ENCODE measurements at places on chromosomes 6 and 20. TPM values are rescaled to one million over a fixed set of nuclear protein-coding genes. Genes with fewer than 3 reads are reported as not detected.

- DNase-seq, result peak; percentile 49
Observed at GRCh38 chr6:69232911-69233448, 563.8 kb downstream of the LMBRD1 start.

GRCh38 chr6:5199283-5199682 lies 61.5 kb downstream of the LYRM4 start:
- DNase-seq, result no peak

The ZNF512B gene
- 6.9 TPM for total RNA-seq

- DNase-seq, result no peak
Observed at GRCh38 chr6:52577778-52578463, 1.1 kb upstream of the TRAM2 start.

The SPATS1 gene
- total RNA-seq, result not detected

The JPH2 gene
- 1.7 TPM for total RNA-seq

- DNase-seq, result no peak
Observed at GRCh38 chr6:95698271-95698670, 120.9 kb downstream of the MANEA start.

The SLC17A2 gene
- total RNA-seq, result not detected

The PPIL6 gene
- total RNA-seq, result 1.8 TPM

The TSPO2 gene
- total RNA-seq, result not detected

The STX11 gene
- 9.0 TPM for total RNA-seq

The SLC18B1 gene
- total RNA-seq, result 21.3 TPM

GRCh38 chr6:93751969-93752368 lies 332.6 kb upstream of the EPHA7 start:
- DNase-seq, result no peak

The RAMACL gene
- total RNA-seq, result 0.17 TPM

DNA sequence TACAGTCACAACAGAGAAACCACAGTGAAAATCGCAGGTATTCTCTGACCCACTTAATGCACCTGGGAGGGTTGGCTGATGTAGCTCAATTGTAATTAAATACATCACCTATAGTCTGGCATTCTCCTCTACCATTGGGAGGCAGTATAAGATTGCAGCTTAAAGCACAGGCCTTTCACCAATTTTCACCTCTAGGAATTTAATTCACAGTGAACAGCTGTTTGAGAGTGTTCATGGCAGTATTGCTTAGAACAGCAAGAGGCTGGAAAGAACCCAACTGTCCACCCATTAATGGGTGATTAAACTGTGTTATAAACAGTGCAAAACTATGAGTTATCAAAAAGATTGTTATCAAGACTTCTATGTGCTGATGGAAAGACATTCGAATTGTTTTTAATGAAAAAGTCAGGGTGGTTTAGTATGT lies 2.0 kb downstream of the EDEM2 start:
- DNase-seq, result peak; percentile 76

Data from NCI-H460 (cell line).